ENCODE measurements at places on chromosomes 1 and 21.

- no peak for DNase-seq
Measured at GRCh38 chr1:67627906-67628305, 57.1 kb upstream of the GADD45A start.

DNA sequence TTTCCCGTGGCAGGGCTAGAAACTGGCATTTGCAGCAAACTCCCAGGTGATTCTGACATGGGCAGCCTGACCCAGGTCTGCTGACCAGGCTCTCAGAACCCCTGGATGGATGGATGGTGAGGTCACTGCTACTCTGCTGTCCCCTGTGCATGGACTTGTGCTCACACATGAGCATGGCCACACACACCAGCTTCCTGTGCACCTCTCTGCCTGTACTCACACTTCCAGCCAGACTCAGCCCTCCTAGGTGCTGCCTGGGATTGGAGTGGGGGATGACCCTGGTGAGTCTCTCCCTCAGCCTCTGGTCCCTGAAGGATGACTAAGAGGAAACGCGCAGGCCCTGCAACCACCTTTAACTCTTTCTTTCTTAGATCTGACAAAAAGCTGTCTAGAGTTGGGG, 361.1 kb downstream of the HHAT start:
- no peak for DNase-seq

DNA sequence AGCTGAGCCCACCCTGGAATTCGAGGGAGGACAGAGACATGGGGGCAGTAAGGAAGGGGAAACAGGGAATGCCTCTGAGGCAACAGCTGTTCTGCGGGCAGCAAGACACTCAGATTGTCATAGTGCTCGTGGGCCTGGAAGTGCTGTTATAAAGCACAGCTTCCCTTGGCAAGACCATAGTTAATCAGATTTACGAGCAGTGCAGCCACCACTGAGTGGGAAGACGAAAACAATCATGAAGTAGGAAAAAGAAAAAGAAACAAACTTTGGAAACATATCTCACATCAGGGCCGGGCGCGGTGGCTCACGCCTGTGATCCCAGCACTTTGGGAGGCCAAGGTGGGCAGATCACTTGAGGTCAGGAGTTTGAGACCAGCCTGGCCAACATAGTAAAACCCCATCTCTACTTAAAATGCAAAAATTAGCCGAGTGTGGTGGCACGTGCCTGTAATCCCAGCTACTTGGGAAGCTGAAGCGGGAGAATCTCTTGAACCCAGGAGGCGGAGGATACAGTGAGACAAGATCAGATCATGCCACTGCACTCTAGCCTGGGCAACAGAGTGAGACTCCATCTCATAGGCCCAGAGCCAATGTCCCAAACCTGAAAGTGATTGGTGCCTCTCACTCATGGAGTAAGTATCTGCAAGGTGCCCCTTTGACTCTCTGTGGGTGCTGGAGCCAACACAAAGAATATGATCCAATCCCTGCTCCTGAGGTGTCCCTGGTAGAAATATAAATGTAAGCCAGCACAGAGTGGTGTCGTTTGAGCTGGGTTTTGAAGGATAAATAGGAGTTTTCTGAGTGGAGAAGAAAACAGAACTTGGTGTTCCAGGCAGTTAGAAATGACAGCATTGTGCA, 55.6 kb upstream of the GPR153 start:
- DNase-seq, result no peak

DNA sequence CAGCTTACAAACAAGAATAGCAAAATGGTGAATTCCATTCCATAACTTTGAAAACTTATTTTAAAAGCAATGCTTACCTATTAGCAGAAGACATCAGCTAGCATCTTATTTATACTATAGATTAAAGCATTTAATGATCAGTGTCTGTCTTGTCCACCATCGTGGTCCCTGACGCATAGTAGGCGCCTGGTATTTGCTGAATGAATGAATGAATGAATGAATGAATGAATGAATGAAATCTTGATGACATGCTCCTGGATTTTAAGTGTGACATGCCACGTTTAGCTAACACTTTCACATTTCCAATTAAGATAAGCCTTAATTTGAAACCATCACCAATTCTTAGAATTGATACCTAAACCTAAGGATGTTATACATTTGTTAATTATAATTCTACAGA, 39.9 kb downstream of the COP1 start:
- DNase-seq, result no peak

DNA sequence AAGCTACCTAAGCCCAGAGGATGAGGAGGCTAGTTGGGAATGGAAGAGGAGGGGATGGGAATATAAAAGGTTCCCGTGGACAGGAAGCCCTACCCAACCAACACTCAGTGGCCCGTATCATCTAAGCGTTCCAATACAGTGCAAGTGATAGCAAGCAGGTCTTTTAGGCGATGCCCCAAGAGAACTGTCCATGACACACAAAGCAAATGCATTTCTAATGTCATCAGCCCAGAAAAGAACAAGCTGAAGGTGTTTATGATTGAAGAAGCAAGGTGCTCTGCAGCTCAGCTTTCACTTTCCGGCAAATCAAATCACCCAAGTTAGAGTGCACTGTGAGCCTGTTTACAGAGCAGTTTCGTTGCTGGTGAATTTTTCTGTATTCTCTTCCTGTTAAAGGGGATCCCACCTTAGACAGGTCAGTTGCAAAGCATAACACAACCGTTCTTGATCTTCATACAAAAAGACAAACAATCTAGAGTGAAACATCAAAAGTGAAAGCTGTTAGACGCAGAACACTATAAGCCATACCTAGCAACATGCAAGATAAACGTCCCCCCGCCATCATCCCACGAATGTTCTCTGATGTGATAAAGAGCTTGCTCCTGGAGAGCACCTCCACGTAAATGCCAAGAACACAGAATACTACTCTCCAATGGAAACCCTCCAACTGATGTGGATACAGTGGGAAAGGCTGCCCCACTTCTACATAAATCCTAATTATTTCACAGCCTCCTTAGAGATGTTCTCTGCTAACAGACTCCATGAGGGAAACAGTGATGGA, 54.0 kb downstream of the PGBD5 start:
- no peak for DNase-seq

DNA sequence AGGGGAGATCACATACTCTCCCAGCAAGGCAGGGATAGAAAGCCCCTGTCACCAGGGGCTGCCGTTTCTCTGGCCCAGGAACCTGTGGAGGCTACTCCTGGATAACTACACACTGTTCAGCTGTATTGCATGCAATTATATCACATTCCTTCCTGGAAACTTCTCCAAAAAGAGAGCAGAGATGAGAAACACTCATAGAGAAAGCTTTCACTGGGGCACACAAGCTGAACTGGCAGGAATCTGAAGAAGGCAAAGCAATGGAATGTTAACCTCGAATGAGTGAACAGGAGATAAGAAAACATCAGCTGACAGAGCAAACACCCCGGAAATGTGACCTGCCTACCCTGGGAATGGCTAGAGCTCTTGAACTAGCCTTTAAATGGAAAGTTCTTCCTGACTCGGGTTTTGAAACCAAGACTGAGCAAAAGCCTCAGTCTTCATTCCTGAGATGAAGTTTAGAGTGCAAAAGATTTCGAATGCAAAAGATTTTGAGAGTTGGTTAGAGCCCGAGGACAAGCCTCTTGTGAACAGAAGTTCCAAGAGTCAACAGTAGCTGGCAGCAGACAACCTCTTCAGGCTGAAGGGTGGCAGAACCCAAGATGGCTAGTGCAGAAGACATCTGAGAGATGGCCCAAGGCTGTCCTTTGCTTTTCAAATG, 32.3 kb downstream of the CCN1 start:
- DNase-seq, result peak; percentile 39

DNA sequence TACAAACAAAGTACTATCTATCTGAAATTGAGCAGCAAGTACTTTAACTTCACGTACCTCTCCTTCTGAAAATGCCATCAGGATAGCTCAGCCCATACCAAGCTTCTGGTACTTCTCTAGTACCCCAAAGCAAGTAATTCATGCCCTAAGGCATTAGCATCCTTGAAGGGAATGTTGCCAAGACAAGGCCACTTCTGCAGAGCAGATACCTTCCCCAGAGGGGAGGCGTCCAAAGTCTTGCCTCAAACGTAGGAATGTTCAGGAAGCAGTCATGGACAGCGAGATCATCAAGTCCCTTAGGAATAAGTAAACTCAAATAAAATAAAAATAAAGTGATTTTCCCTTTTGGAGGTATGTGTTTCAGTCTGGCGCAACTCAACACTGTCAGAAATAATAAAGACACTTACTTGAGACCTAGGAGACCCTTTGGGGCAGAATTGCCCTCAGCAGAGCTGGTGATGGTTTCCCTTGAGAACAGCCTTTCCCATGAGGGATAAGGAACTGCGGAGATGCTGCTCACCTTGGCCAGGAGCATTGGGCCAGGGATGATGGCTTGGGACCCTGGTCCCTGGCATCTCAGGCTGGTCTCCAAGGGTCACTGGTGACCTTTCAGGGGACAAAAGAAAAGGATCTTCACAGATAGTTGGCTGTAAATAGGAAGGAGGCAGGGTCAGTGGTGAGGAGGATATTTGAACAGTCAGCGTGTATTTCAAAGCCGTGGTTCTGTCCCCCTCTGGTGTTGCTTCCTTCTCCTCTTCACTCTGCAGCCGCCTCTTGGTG, 522.9 kb downstream of the KIF26B start:
- DNase-seq, result no peak

Measured in RWPE1 (cell line).